ENCODE measurements at places on chromosomes 7 and 10.

- DNase-seq = no peak
Measured at GRCh38 chr7:64886956-64887545, 16.0 kb upstream of the ZNF273 start.

DNA sequence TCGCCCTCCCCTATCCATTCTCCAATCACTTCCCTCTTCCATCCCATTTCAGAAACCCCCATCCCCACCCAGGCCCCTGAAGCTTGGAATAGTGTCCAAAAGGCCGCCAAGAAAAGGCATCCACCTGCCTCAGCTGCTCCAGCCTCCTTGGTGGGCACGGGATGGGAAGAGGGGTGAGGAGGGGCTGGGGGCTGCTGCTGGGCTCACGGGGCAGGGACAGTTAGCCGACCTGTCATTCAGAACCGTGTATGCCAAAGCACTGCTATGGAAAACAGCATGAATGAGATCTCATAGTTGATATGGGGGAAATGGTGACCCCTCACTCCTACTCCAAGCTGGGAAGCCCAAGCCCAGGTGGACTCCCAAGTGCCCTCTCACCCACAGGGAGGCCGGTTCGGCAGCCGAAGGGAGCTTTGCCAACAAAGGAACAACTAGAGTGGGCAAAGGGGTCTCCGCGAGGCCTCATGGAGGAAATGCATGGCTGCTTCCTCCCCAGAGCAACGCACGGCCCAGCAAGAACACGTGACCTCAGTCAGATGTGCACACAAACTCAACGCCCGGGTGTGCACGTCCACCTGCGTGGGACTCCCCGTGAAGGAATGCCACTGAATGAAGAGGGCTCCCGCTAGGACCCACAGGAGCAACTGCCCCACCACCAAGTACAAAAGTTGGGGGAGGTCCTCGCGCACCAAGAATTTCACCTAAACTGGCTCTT is 52.5 kb downstream of the EBF3 start:
- DNase-seq = no peak

DNA sequence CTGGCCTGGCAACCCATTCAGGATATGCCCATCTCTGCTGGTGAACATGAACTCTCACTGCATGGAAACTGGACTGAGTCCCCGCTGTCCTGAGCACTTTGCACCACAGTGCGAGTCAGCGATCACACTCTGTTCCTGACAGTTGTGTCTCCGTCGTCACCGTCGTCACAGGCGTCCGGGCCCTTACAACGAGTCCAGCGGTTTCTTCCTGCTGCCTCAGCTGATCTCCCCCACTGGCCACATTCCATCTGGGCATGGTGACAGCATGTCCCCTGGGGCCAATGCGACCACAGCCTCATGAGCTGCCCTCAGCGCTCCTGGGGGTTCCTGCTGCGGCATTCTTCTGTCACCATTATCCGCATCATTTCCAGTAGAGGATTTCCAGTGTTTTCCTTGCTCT is 76.8 kb upstream of the KLF6 start:
- no peak for DNase-seq

DNA sequence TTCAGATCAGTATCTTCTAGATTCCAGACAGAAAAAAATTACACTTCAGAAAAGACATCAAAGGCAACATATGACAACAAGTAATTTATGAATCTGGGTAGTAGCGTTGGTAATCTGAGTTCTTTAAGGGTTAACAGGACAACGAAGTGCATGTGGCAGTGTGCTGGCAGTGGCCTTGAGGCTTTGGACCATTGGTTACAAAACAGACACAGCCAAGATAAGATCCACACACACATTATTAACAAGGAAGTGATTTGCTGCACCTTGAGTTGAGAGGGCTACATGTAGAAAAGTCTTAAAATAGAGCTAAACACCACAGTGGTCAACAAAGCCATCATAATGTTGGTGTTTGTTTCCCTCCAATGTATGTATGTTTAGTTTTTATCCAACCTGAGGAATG is 40.6 kb downstream of the AKR1D1 start:
- DNase-seq = no peak

- DNase-seq = no peak
Measured at GRCh38 chr7:12771378-12771877, 84.0 kb downstream of the ARL4A start.

DNA sequence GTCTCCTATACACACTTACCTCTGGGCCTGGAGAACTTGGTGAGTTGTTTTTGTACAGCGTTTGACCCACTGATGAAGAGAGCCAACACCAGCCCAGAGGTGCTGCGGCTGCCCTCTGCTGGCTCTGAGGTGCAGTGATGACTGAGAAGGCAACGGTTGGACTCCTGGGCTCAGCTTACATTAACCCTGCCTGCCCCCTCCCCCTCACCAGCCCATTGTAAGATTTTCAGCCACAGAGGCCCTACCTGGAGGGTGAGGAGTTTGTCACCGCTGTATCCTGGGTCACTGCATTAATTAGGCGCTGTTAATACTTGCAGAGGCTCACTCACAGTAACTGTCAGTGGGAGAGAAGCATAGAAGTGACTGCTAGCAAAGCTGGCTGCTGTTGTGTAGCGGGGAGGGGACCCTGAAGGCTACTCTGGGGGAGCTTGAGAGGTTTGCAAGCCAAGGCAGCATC is 19.0 kb upstream of the ANKRD2 start:
- no peak for DNase-seq

DNA sequence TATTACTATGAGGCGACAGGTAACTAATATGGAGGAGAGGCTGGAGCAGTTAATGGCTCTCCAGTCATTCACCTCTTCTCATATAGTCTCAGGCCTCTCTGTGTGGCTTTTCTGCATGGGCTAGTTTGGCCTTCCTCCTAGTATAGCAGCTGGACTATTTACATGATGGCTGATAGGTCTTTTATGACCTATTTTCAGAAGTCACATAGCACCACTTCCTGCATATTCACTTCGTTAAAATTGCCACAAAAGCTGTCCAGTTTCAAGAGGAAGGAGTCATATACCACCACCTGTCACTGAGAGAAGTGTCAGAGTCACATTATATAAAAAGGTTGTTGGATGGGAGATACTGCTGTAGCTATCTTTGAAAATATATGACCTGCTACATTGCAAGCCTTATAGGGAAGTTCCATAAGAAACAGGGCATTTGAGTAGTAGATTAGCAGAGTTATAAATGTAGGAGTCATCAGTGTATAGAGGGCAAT is 8.0 kb upstream of the DMTF1 start:
- no peak for DNase-seq

DNA sequence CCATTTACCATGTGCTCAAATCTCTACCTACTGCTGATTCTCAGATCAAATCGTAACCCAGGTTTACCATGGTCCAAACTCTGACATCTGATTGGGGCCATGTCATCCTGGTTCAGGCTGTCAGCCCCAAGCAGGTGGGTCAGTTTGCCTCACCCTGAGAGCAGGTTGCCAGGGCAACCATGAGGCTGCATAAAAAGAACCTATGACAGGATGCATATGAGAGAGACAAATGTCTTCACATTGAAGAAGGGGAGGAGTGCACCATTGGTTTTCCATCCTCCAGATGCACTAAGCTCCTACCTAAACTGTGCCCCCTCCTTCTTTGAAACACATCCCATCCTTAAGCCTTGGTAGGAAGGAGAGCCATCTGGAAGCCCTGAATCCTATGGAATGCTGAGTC is 10.2 kb downstream of the PRSS1 start:
- no peak for DNase-seq

DNA sequence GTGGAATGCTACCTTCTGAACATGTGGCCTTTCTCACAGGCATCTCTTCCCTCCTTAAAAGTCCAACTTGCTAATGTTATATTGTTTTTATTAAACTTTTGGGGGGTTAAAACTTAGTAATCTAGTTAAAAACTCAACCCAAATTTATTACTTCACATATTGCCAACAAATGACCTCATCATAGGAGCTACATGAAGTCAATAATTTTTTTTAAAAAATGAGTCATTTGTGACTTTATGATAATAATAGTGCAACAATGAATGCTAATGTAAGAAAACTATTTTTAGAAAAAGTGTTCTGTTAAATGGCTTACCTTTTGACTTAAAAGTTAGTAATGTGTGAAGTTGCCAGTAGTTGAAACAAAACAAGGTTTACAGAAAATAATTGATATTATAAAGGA is 325.9 kb upstream of the FZD1 start:
- DNase-seq = no peak

- no peak for DNase-seq
Measured at GRCh38 chr7:20409961-20410360, 79.3 kb downstream of the ITGB8 start.

DNA sequence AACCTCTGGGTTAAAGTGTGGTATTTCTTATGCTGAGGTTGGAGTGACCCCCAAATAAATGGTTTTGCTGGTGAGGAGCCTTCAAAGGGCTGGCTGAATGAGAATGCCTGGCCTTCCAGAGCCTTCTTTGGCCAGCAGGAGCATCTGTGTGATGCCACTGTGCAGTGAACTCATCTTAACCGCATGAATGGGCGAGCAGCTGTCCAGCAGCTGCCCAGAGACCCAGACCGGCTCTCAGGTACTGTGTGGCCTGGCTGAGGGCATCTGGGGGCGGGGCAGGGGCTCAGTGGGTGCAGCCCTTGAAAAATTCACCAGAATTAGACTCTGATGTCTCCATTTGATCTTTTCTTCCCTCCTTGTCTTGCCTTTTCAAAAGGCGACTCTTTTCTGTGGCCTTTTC is 59.0 kb downstream of the SYPL1 start:
- no peak for DNase-seq

DNA sequence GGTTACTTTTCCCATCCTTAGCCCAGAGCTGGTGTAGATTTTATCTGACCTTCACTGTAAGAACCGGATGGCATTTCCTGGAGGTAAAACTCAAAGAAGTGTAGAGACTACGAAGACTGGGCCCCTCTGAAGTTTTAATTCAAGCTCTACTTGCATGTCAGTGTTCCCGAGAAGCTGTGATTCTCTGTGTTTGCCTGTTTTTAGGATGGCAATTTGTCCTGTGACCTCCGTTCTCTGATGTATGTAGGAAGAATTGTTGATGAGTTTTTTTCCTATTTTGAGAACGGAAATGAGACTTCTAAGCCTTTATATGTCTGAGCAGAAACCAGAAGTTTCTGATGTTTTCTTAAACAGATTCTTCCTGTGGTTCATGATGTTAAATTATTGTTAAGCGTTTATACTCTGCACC is 94.1 kb downstream of the CDCA7L start:
- DNase-seq = peak; percentile 5

DNA sequence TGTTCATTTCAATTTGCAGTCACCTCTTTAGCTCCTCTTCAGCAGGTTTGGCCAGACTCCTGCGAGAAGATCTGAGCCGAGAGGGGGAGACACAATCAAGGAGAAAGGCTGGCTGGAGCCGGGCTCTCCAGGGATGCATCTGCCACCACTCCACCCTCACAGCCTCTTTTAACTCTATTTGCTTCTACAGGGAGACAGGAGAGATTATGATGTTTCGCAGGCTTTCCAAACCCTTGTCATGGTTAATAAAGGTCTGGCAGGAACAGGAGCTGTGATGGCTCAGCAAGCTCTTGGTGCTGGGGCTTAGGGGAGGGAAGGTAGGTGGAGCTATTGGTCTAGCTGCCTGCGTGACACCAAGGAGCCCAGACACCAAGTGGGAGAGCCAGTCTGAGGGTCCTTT is 448.1 kb upstream of the PODXL start:
- DNase-seq = no peak

- DNase-seq = no peak
Measured at GRCh38 chr10:101858723-101859500, 15.3 kb upstream of the KCNIP2 start.

DNA sequence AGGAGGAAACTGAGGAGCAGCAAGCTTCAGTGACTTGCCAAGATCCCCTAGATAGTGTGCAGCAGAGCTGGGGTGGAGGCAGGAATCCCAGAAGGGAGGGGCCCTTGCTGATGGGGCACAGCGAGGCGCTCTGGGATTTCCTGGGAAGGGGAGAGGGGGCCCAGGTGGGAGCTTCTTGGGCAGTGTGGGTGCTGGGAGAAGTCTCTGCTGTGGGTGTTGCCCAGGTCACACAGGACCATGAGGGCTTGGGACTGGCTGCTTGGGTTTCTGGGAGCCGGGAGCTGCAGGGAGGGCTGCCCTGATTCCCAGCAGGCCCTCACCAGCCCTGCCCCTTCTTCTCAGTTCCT is 55.2 kb downstream of the TSPAN15 start:
- DNase-seq = no peak

- peak; percentile 13 for DNase-seq
Measured at GRCh38 chr7:105270117-105270516, 118.6 kb downstream of the SRPK2 start.

DNA sequence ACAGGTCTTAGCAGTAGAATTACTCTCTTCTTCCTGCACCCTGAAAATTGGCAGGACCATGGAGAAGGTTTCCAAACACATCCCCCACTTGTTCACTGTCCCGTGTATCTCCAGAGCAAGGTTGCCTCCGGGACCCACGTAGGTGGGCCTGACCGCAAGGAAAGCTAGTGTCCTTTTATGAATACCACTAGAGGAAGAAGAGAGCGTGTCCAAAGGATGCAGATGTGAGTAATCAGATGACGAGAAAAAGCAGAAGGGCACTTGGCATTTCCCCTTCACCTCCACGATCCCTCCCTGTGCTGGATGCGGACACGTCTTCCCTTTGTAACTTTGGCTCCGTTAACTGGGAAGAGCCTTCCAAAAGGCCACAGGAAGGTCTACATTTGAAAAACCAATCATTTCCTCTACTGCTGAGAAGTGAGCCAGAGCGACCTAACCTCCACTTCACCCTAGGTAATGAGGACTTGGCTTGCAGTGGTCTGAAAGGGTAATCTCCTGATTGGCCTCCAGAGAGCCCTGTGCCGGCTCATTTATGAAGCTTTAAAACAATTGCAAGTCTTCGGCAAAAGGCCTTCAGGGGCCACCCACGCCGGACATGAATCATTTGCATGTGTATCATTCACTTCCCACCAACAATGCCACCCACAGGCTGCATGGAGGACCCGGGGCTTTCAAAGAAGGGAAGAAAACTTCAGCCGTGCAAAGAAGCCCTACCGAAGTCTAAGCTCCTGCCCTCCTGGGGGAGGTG is 55.4 kb downstream of the LYZL1 start:
- no peak for DNase-seq

- no peak for DNase-seq
Measured at GRCh38 chr7:108045154-108045553, 42.2 kb upstream of the LAMB1 start.

GRCh38 chr10:123327450-123327849 is 173.2 kb downstream of the BUB3 start:
- DNase-seq = no peak

DNA sequence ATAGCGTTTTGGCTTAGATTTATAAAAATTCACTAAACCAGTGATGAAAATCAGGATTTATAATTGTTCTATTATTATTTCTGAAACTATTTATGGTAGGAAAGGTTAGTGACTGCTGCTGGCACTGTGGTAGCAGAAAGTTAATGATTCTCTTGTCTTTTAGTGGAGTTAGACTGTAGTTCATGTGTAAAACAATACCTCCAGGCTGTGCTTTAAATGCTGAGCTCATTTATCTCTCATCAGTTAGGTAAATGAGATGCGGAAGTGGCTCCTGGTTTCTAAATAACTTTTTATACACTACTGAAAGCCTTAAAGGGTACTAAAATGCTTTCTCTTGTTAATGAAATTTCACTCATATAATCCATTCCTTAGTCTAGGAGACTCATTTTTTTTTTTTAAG is 326.8 kb upstream of the POT1 start:
- no peak for DNase-seq

- no peak for DNase-seq
Measured at GRCh38 chr7:85489498-85489897, 302.6 kb upstream of the SEMA3D start.

GRCh38 chr10:14023673-14024328 is 306.9 kb downstream of the FRMD4A start:
- DNase-seq = no peak

Data from T-helper 2 cell (primary cell).